ENCODE measurements at places on chromosomes 4 and X.

DNA sequence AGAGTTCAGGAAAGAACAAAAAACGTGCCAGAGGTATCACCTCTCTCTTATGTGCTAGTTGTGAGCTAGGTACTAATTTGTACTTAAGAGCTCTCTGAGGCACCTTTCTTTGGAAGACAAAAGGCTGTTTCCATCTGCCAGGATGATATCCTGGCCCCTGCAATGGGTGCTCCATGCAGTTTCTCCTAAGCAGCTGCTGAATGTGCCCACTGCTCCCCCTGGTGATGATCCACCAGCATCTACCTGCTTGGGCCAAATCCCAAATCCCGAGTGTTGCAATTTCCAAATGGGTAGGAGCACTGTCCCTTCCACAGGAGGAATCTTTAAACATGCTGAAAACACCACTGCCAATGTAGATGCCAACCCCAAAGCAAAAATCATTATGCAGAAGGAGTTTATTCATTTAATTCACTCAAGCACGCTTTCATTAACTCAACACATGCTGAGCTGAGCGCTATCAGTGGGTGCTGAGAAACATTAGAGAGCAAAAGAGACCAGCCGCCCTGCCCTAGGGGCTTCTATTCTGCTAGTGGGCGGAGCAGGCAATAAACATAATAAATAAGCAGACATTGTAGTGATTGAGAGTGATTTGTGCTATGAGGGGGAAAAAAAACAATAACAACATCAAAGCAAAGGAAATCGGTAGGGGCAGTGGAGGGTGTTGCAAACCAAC lies 69.6 kb upstream of the C4orf50 start:
- DNase-seq: no peak

DNA sequence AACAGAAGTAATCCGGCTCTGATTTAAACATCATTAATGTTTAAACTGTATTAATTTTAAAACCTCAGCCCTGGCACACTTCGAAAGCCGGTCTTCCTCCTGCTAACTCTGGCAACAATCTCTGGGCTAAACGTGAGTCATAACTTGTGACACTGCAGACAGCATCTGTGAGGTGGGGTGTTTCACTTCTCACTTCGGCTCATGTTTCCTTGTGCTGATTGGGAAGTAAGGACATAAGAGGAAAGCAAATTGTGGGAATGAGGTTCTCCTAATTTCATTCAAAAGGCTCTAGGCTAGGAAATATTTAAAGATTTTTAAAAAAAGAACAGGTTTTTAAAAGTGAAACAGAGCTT lies 139.9 kb upstream of the USP9X start:
- no peak for DNase-seq

DNA sequence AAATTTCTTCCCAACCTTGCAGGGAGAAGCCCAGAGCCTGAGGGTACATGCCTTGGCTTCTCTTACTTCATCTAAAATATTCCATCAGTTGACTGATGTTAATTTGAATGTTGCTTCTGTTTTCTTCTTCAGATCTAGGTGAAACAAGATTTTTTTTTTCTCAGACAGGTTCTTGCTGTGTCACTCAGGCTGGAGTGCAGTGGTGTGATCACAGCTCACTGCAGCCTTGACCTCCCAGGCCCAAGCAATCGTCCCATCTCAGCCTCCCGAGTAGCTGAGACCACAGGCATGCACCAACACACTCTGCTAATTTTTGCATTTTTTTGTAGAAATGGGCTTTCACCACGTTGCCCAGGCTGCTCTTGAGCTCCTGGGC lies 62.1 kb upstream of the KLF3 start:
- no peak for DNase-seq

DNA sequence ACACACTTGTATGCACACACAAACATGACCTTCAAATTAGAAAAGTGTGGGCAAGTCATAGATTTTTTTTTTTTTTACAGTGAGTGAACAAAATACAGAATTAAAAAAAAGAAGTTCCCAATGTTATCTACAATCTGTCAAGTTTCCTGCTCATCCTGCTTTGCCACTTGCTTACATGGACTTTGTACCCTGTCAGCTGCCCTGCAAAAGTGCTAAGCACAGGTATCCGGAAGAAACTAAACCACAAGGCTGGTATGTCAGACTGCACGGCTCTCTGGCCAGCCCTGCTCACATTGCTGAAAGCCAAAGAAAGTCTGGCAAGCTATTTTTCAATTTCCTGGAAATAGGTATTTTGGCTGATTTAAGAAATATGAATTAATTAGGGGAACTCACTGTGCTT lies 38.9 kb upstream of the BCLAF3 start:
- no peak for DNase-seq

- DNase-seq: no peak
These were observed 258.7 kb upstream of the CPEB2 start for GRCh38 chr4:14743601-14744000.

DNA sequence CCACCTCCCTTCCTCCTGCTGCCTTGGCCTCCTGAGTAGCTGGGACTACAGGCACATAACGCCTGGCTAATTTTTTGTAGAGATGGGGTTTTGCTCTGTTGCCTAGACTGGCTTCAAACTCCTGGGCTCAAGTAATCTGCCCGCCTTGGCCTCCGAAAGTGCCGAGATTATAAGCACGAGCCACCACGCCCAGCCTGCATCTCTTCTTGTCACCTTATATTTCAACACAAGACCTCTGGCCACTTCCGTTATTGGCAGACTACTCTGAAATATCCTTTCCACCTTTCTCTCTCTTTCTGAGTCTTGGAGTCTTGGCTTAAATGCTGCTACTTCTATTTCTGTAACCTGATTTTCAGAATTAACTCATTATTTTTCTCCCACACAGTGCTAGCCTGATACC lies 5.6 kb downstream of the KIAA0232 start:
- no peak for DNase-seq

GRCh38 chrX:15790769-15791290 lies 546 bp downstream of the ZRSR2 start:
- no peak for DNase-seq

GRCh38 chr4:5552451-5552850 lies 155.9 kb downstream of the EVC2 start:
- DNase-seq: no peak

DNA sequence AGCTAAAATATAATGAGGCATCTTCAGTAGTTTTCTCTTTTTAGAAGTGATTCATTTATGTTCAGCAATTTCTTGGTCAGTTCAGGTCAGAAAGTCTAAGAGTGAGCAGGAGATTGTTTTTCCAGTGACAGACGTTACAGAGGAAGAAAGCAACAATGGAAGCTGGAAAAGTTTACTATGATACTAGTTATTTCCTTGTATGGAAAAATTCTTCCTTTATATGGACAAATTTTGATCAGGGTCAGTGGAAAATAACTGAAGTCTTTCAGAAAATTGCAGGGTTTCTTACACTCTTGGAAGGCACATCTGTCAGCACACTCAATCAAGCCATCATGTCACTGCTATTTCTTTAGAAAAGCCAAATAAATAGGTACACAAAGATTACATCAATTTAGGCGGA lies 1120.7 kb downstream of the FAT4 start:
- DNase-seq: no peak

DNA sequence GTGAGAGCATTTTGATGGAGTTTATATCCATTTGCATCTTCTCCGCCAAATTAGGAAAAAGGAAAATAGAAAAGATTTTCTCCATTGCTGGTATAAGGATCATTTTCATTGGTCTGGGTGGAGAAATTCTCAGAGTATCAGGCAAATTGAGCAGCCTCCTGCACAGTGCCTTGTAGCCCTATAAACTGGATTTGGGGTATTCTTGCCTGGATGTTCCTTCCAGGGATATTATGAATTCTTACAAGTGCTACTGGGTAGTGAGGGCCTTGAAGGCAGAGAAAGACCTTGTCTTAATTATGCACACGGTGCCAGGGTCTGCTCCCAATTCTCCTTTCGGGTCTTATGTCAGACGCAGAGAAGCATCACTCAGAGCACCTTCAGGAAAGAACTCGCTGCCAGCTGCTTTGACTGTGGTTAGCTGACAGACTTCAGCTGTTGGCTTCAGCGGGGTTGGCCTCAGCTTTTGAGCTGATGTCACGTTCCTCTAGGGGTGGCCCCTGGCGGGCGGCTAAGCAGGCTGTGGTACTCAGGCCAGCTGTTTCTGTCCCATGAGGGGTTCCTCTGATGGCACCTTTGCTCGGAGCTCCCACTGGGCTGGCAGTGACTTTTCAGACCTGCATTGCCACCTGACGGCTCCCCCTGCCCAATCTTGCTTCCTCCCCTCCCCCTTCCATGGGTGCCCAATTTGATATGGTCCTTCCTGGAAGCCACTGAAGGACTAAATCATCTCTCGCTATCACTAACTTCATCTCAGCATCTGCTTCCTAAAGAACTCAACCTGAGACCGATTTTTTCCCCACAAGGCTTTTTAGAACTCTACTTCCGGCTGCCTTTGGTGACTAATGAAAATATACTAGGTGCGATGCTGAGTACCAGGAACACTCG lies 519.5 kb downstream of the BCOR start:
- peak; percentile 31 for DNase-seq

DNA sequence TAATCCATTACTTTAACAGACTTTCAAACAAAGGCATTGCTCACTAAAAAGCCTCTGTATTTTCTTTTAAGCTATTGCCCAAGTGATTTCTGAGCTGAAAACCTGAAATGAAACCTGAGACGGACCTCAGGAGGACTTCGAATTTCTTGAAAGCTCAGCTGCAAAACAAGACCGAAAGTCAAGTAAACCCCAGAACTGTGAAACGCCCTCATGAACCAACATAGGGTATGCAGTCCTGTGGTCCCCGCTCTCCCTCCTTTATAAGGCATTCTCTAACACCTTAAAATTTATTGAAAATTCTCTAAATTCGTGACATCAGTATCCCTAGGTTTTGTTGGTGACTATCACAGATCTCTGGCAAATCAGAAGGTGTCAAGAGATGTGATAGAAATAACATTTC lies 91.8 kb downstream of the SHISA3 start:
- no peak for DNase-seq
